ENCODE measurements at places on chromosomes 16 and 17.
A peak's percentile ranks its signal among the peaks of the same experiment; 100 is the strongest.

- H3K4me1 ChIP-seq = peaks cover 6% of the 10 kb centered on the region
- peaks cover 5% of the 10 kb centered on the region for H3K36me3 ChIP-seq
- peak overlapping the region; percentile 61 for H3K27ac ChIP-seq
- no peaks in the 10 kb centered on the region for H3K27me3 ChIP-seq
- H3K4me3 ChIP-seq = peak overlapping the region; percentile 100
These were observed 367 bp downstream of the MGRN1 start for GRCh38 chr16:4624827-4625559.

DNA sequence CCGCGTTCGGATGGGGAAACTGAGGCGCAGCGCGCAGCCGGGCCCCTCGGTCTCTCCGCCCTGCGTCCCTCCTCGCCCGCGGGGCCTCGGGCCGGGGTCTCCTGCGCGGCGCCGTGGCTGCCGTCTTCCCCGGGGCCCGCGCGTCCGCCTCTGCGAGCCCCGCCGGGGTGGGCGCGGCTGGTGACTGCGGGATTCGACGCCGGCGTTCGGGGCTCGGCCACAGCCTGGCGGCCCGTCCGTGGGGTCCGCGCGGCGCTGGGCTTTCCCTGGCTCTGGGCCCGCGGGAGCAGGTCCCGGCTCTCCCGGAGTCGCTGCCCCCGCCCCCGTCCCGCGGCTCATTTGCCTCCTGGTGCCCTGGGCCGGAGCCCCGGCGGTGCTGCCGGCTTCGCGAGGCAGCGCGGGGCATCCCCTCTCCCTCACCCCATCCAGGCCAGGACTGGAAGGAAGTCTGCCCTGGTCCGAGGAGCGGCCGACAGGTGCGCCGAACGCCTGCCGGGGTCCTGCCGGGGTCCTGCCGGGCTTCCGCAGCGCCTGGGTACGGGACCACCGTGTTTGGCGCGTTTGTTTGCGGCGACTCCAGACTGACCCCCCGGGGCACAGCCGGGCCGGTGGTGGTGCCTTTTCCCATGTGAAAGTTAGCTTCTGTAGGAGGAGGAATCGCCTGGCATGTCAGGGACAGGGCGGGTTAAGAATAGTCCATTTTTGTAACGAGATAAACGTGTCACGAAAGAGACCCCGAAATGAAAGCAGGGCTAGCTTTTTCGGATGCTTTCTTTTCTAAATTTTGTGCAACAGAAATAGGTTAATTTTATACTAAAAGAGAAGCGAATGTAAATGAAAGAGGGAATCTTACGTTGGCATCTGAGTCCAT lies 671 bp downstream of the CHMP6 start:
- DNase-seq = no peak
- no peak overlapping the region for H3K27ac ChIP-seq
- H3K27me3 ChIP-seq = peaks cover 4% of the 10 kb centered on the region
- H3K36me3 ChIP-seq = peaks cover 23% of the 10 kb centered on the region

- no peak overlapping the region for H3K4me3 ChIP-seq
- no peaks in the 10 kb centered on the region for H3K4me1 ChIP-seq
- no peaks in the 10 kb centered on the region for H3K36me3 ChIP-seq
These were observed 84.5 kb downstream of the SEC14L1 start for GRCh38 chr17:77225265-77225664.

DNA sequence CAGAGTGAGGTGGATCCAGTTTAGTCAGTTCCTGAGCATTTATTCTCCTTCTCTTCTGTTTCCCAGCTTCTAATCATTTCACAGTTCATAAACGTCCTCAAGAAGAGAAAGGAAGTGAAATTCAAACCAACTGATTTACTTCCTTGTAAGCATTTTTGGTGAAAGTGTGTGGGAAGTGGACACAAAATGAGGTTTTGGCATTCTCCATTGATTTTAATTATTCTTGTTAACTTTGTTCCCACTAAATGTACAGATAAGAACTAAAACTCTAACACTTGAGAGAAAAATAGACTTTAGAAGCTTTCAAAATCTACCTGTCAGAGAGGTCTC lies 42.7 kb upstream of the CORO6 start:
- H3K4me3 ChIP-seq = no peak overlapping the region
- no peak overlapping the region for H3K27ac ChIP-seq
- no peak for DNase-seq
- peaks cover 2% of the 10 kb centered on the region for H3K4me1 ChIP-seq
- no peaks in the 10 kb centered on the region for H3K27me3 ChIP-seq
- H3K36me3 ChIP-seq = peaks cover 14% of the 10 kb centered on the region

DNA sequence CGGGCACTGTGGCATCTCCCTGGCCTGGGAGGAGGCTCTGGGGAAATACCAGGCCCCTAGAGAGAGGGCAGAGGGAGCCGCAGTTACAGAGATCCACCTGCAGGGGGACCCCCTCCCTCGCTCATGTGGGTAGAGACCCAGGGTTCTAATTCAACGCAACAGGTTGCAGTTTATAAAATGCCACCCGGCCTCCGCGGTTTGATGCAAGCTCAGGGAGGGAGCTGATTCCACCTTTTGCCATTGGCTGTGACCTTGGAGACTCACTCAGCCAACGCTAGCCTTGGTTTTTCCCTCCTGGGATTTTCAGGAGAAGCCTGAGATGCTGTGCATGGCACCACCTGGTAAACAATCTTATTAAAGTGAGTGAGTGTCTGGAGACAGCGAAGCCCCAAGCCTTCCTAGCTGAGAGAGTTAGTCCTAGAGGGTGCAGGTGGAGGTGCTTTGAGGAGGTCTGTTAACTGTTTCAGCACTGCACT lies 12.1 kb downstream of the TTLL6 start:
- no peaks in the 10 kb centered on the region for H3K27me3 ChIP-seq
- DNase-seq = peak; percentile 75
- no peaks in the 10 kb centered on the region for H3K36me3 ChIP-seq
- no peaks in the 10 kb centered on the region for H3K4me1 ChIP-seq

DNA sequence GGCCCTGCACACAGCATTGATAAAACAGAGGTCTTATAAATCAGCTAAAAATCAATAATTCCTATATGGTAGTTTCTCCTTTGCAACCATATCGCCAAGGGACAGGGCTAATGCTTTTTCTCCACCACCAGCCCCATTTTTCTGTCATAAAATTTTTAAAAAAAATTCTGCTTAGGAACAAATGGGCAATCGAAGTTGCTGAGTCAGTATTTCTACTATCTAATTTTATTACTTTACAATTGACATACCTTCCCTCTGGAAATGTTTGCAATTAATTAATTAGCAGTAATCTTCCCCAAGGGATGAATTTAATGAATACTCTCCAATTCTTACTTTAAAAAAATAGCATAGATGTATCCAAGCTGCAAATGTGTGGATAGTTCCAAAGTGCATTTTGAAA lies 1.7 kb upstream of the IRX6 start:
- no peak for DNase-seq
- H3K27ac ChIP-seq = no peak overlapping the region
- H3K36me3 ChIP-seq = no peaks in the 10 kb centered on the region
- no peak overlapping the region for H3K4me3 ChIP-seq

DNA sequence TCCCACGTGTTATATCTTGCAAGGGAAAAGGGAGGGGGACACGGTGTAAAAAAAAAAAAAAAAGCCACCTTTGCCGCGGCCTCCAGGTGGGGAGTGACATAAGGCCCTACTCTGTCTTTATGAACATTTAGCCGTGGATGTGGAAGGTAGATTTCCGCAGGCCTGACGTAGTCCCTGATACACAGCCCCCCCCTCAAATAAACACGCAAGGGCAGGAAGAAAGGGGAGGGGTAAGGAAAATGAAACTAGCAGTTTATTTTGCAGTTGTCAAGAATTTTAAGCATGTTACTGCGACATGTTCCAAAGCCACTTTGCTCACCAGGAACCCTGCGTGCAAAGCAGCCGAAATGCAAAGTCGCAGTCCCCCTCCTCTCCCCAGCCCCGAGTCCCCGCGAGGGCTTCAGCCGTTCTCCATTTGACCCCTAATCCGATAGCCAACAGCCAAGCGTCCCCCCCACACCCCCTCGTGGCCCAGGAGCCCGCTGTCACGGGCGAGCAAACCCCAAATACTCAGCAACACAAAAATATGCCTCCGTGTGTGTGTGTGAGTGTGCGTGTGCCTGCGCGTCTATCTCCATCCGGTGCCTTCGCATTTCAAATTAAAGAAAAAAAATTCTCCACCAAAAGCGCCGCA lies 1.2 kb downstream of the CBX4 start:
- H3K27me3 ChIP-seq = peaks cover 79% of the 10 kb centered on the region
- no peak for DNase-seq
- peaks cover 47% of the 10 kb centered on the region for H3K4me1 ChIP-seq
- H3K27ac ChIP-seq = no peak overlapping the region
- H3K36me3 ChIP-seq = peaks cover 7% of the 10 kb centered on the region
- peak overlapping the region; percentile 73 for H3K4me3 ChIP-seq

- no peaks in the 10 kb centered on the region for H3K36me3 ChIP-seq
- DNase-seq = no peak
- no peak overlapping the region for H3K27ac ChIP-seq
- H3K4me1 ChIP-seq = peaks cover 14% of the 10 kb centered on the region
- H3K27me3 ChIP-seq = no peaks in the 10 kb centered on the region
These were observed 7.6 kb downstream of the PITPNM3 start for GRCh38 chr17:6548578-6549330.

DNA sequence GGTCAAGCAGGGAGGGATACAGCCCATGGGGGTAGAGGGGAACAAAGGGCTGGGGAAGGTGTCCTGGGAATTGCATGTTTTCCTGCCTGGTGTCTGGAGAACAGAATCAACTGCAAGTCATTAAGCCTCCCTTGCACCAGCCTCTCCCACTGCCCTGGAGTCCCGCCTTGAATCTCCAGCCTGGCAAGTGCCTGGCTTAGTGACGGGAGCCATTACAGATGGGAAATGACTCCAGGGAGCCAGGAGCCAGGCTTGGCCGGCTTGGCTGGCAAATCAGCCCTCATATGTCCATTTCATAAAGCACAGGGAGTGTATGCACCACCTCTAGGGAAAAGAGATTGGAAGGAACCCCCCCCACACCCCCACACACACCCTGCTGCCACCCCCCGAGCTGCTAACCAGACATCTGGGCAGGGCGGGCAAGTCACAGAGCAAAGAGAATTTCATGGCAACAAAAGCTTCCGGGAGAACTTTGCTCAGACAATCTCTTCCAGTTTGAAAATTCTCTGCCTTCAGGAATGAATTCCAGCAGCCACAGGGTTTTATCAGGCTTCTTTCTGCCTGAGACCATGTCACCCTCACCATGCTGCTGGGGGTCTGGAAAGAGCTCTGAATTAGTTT lies 127.7 kb downstream of the NTN1 start:
- H3K27ac ChIP-seq = no peak overlapping the region
- DNase-seq = no peak
- H3K27me3 ChIP-seq = no peaks in the 10 kb centered on the region
- H3K36me3 ChIP-seq = no peaks in the 10 kb centered on the region

GRCh38 chr17:82696916-82697807 lies 1.3 kb downstream of the RAB40B start:
- peaks cover 20% of the 10 kb centered on the region for H3K27me3 ChIP-seq
- H3K27ac ChIP-seq = no peak overlapping the region
- H3K36me3 ChIP-seq = no peaks in the 10 kb centered on the region

DNA sequence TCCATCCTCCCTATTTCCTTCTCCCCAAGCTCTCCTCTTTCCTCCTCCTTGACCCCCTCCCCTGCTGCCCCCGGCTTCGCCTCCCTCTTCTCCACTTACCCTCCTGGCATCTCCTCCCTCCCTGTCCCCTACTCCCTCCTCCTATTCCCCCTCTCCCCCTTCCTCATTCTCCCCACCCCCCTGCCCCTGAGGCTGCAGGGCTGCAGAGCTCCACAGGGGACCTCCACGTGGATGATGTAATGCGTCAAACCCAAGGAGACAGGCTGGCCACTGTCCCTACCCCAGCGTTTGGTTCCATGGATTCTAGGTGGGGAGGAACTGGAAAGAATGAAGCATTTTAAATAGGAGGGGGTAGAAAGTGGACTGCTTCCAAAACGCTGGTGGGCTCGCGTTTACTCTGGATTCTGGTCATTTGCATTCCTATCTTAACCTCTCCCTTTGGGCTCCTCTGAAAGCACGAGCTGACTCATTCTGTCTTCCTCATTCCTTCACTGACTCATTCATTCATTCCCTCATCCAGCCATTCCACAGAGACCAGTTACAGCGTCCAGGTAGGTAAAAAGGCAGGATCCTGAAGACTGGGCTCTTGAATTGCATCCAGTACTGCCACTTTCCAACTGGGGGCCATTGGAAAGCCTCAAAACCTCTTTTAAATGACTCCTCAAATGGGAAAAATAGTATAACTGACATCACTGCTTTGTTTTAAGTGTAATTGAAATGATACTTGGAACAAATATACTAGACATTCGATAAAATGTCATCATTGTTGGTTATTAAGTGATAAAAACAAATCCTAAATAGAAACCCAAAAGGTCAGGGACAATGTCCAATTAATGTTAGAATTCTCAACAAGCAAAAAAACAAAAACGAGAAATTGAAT lies 943 bp upstream of the COTL1 start:
- peak; percentile 96 for DNase-seq
- peak overlapping the region; percentile 91 for H3K27ac ChIP-seq
- H3K4me1 ChIP-seq = peaks cover 8% of the 10 kb centered on the region
- no peak overlapping the region for H3K4me3 ChIP-seq

DNA sequence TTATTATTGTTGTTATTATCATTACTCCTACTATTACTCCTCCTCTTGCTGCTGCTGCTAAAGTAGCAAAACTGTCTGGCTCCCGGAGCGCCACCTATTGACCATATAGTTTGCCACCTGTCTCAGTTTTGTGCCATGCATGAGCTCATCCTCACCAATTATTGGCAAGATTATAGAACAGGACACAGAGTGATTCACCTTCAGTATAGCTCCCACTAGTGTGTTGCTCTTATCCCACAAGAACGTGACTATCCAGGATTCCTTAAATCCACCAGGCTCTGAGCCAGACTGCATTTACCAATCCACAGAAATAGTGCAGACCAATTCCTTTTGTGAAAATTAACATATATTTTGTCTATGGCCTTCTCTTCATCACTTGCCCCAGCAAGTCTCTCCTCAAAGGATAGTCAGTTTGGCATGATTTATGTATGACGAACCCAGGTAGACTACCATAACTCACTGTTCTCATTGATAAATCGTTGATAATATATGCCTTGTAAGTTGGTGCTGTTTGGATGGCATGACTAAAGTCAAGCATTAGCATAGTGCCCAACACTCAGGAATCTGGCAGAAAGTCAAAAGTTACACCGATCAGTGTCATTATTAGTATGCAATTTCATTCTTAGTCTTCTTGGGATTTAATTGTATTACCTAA lies 405.5 kb upstream of the HSBP1 start:
- H3K4me1 ChIP-seq = no peaks in the 10 kb centered on the region
- H3K4me3 ChIP-seq = no peak overlapping the region
- no peaks in the 10 kb centered on the region for H3K36me3 ChIP-seq
- H3K27ac ChIP-seq = no peak overlapping the region

- no peak overlapping the region for H3K4me3 ChIP-seq
- DNase-seq = no peak
- H3K4me1 ChIP-seq = no peaks in the 10 kb centered on the region
- no peak overlapping the region for H3K27ac ChIP-seq
These were observed 94.6 kb upstream of the DHX40 start for GRCh38 chr17:59470624-59471297.

DNA sequence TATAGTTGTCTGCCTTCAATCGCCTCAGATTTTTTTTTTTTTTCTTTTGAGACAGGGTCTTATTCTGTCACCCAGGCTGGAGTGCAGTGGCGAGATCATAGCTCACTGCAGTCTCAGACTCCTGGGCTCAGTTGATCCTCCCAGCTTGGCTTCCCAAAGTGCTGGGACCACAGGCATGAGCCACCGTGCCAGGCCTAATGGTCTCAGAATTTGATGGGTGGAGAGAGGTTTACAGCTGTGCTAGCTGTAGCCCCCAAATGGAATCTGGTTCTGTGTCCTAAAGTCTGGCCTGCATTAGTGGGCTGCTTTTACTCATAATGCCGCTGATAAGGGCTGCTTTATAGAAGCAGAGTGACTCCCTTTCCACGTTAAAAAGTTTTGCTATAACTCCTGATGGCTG lies 5.1 kb downstream of the ZNRF1 start:
- no peaks in the 10 kb centered on the region for H3K27me3 ChIP-seq
- peak overlapping the region; percentile 23 for H3K27ac ChIP-seq
- no peak for DNase-seq
- no peaks in the 10 kb centered on the region for H3K36me3 ChIP-seq
- no peak overlapping the region for H3K4me3 ChIP-seq
